ENCODE measurements at places on chromosomes 2 and 18.

DNA sequence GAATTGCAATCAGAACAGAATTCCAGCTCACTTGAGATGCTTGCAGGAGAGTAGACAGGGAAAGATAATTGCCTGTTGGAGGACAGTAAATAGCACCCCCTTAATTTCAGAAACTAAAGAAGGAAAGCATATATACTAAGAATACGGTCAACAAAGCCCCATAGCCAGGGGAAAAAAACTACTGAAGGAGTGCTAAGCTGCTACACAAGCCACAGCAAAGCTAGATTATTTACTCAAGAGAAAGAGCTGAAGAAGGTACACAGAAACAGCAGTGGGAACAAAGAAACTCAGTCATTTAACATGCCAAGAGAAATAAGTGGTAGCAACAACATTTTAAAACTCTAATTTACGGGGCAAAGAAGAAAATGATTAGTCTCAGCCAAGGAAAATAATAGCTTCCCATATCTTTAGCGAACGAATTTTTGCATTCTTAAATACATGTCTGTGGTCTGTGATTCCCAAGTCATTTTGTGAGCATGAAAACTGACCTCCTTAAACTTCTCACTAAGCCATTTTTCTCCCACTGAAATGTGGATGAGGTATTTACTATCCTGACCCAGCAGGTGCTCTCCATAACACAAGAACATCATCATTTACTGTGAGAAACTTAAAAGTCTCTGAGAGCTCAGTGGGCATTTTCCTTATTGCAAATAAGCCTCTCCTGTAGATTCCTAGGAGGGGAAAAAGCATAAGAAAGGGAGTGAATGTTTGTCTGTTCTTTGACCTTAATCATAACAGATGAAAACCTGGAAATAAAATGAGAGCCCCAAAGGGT, 196.0 kb downstream of the PAX3 start:
- no peak for DNase-seq

GRCh38 chr18:52844323-52844722, 504.3 kb downstream of the DCC start:
- no peak for DNase-seq

DNA sequence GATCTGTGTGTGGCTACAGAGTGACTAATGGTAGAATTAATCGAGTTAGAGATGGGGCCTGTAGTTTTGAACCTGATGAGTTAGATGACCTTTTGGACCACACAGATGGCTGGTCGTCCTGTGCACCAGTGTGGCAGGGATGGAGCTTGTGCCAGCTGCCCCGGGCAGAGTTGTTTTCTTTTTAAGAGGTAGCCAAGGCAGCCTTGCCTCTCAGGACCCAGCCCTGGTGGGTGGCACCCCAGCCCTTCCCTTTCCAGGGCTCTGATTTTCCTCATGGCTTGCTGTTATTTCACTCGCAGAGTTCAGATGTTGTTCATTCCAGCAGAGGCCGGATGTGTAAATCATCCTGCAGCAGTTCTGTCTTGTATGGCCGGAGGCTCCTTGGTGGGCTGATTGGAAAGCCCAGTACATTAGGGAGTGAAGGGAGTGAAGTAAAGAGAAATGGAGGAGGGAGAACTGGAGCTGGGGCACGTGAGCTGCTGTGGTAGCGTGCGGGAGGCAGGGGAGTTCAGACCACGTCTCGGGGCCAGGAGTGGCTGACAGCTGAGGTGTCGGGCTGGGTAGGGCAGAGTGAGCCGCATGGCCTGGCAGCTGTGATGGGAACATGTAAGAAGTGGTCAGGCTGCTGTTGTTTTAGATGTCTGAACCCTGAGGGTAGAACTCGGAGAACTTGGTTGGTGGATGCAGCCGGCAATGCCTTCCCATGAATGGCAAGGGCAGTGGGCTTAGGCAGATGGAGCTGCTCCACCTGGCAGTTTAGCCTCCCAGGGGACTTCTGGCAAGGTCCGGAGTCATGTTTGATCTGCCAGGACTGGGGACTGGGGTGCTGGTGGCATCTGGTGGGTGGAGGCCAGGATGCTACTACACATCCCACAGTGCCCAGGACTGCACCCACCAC, 28.8 kb downstream of the ASAP2 start:
- DNase-seq = no peak

- DNase-seq = peak; percentile 29
Measured at GRCh38 chr2:208545403-208546042, 138.9 kb downstream of the PTH2R start.

- DNase-seq = no peak
Measured at GRCh38 chr2:140473851-140474250, 1657.0 kb downstream of the LRP1B start.

DNA sequence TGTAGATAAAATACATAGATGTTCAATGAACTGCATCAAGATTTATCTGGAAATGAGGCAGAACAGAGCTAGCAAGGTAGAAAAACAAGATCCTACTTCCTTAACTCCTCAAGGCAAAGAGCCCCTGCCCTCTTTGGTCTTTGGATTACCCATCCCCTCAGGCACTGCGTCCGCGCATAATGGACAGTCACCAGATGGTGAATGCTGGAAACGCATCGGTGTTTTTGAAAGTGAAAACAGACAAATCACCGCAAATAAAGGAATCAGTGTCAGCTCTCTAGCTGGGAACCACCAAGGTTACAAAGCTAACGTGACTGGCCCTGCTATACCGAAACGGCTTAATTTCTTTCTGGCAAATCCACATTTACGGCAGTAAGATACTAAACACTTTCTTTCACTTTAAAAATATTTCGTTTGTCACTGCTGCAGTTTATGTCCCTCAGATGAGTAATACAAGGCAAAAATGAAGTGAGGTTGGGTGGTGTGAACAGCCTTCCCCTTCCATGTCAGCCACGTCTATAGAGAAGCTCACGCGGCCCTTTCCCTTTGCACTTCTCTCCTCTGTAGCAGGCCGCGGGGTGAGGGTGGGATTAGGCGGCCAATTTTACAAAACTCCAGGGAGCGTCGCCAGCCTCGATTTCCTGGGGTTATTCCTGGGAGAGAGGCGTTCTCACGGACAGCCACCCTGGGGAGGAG, 627 bp upstream of the GALR1 start:
- no peak for DNase-seq

- peak; percentile 78 for DNase-seq
Measured at GRCh38 chr2:202870431-202871299, 901 bp downstream of the ICA1L start.

GRCh38 chr18:13318731-13319501, 100.4 kb downstream of the LDLRAD4 start:
- no peak for DNase-seq

DNA sequence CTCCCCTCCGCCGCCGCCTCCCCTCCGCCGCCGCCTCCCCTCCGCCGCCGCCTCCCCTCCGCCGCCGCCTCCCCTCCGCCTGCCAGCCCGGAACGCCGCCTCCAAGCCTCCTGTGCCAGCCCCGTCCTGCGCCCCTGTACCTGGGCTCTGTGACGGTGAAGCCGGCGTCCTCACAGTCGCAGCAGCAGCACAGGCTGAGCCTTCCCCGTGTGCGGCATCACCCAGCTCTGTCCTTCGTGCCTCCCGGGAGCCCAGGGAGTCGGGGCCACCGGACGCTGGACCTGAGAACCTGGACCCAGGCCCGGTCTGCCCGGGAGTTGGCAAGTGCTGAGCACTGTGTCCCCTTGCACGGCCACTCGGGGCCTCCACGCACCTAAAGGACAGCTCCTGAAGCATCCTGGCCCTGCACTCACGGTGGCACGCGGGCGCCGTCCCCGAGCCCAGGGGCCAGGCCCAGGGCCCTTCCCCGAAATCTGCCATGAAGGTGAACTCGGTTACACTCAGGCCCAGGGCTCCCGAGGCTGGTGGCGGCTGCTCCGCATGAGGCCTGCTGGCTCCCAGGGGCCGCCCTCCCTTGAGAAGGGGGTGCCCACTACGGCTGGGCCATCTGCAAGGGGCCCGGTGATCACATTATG, 32.9 kb downstream of the RTP5 start:
- DNase-seq = no peak

DNA sequence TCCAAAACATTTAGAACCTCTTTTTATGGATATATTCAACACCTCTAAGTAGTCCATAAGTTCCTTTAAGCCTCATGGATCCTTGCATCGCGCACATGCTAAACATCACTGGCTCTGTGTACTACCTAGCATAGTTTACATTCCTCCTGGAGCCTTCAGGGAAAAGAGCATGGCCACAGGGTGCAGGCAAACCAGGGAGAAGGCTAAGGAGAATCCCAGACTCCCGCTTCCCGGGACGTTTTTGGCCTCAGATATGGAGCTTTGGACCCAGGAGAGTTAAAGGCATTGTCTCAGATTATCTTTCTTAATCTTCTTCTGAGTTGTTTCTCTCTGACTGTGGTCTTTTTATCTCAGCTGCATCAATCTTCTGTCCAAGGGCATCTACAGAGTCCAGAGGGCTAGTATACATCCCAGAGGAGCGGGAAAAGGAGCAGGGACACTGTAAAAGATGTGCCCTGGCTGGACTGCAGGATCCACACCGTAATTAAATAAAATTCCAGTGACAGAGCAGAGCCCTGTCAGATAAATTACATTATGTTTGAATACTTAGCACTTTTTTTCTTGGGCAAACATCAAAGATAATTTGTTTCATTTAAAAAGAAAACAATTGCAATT, 36.9 kb downstream of the RIT2 start:
- DNase-seq = no peak

GRCh38 chr2:100321179-100321865, 979 bp downstream of the LONRF2 start:
- DNase-seq = no peak

DNA sequence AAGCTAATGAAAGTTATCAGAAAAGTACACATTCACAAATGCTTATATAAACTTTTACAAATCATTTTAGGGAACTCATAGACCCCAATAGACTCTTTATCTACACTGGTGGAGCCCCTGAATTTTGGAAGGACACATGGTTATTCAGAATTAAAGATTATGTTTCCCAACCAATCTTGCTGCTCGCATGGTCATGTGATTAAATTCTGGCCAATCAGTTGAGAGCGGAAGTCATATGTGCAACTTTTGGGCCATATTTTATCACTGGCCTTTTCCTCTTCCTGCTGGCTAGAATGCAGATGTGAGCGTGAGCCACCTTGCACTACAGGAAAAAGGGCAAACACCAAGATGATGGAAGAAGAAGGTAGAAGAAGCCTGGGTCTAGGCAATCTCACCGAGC, 19.8 kb downstream of the THOC1 start:
- DNase-seq = no peak

GRCh38 chr2:239293775-239294430, 106.9 kb downstream of the HDAC4 start:
- DNase-seq = no peak

DNA sequence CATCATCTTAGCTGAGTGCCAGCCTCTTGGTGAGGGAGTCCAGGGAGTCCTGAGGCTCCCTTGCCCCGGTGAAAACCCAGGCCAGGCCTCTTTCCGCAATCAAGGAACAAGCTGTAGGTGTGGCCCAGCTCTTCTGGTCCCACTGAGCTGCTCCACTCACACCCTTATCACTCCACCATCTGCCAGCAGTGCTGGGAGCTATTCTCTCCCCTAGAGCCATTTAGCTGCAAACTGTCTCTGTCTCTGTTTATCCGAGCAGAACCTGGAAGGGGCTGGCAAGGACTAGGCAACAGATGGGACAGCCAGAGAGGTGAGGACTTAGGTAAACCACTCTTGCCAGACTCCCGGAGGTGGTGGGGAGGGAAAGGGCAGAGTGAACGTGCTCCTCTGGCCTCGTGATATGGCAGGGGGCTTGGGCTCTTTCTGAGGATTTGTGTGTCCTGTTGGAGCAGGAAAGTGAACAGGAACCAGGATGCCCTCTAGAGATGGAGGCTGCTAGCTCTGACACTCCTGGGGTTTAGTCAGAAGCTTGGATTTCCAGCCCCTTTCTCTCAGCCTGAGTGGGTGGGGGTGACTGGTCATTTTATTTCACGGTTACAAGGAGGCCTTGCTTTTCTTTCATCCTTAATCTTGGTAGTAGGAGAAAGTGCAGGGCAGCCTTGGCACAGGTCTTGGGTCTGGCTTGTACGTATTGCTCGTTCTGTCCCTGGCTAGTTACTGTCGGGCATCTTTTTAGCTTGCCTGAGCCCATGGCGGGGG, 19.6 kb downstream of the B3GNT2 start:
- no peak for DNase-seq

GRCh38 chr2:218536804-218537494, 31.2 kb downstream of the USP37 start:
- DNase-seq = no peak

All from NCI-H1436 (cell line).